ENCODE measurements at places on chromosomes 5 and 9. TPM values are rescaled to one million over a fixed set of nuclear protein-coding genes. Genes with fewer than 3 reads are reported as not detected.

GRCh38 chr9:78714576-78714975 lies 417.7 kb downstream of the PSAT1 start:
- DNase-seq: no peak

- no peak for DNase-seq
Observed at GRCh38 chr9:133269537-133270362, 5.3 kb downstream of the ABO start.

ARID3C gene
- polyA plus RNA-seq: not detected

ADRA1B gene
- 0.25 TPM for polyA plus RNA-seq

NR5A1 gene
- 0.03 TPM for polyA plus RNA-seq

- no peak for DNase-seq
Observed at GRCh38 chr9:130414081-130414731, 30.6 kb upstream of the ASS1 start.

- peak; percentile 57 for DNase-seq
Observed at GRCh38 chr5:163504079-163504931, 1.1 kb upstream of the MAT2B start.

GRCh38 chr5:75940418-75940817 lies 142.8 kb upstream of the SV2C start:
- DNase-seq: no peak

DNA sequence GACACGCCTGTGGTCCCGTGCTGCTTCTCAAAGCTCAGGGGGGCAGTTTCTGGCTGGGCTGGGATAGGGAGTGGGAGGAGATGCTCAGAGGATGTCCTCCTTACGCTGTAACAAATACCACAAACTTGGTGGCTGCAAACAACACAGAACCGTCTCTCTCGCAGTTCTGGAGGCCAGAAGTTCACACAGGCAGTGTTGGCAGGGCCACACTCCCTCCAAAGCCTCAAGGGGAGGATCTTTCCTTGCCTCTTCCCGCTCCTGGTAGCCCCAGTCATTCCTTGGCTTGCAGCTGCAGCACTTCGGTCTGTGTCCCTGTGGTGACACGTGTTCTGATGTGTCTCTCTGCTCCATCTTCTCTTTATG lies 10.4 kb upstream of the ORM1 start:
- DNase-seq: peak; percentile 15

- no peak for DNase-seq
Observed at GRCh38 chr9:136527131-136527530, 18.7 kb downstream of the NOTCH1 start.

GRCh38 chr5:176427971-176428370 lies 11.6 kb upstream of the CLTB start:
- DNase-seq: no peak

SLCO6A1 gene
- not detected for polyA plus RNA-seq

DNA sequence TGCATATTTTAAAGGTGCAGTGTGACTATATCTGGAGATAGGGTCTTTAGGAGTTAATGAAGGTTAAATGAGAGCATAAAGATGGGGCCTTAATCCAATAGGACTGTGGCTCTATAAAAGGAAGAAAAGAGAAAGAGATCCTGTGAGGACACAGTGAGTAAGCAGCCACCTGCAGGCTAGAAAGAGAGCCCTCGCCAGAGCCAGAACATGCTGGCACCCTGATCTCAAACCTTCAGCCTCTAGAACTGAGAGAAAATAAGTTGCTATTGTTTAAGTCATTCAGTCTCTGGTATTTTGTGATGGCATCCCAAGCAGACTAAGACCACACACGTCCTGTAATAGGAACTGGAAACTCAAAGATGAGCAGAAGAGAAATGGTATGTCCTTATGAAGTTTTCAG lies 41.0 kb downstream of the RNF180 start:
- no peak for DNase-seq

CCL27 gene
- 0.58 TPM for polyA plus RNA-seq

PCDHB16 gene
- 0.12 TPM for polyA plus RNA-seq

Measured in stomach (tissue), 19 donors.